Pancreas (tissue), 10 donors: ENCODE measurements at places on chromosomes 7 and 10. TPM values are rescaled to one million over a fixed set of nuclear protein-coding genes. Genes with fewer than 3 reads are reported as not detected.

GRCh38 chr7:90078921-90079320, 75.3 kb upstream of the STEAP1 start:
- no peaks in the 10 kb centered on the region for H3K36me3 ChIP-seq
- H3K27me3 ChIP-seq, result no peaks in the 10 kb centered on the region
- no peaks in the 10 kb centered on the region for H3K4me1 ChIP-seq
- no peak overlapping the region for H3K4me3 ChIP-seq

- no peak overlapping the region for H3K4me3 ChIP-seq
- H3K36me3 ChIP-seq, result no peaks in the 10 kb centered on the region
- no peaks in the 10 kb centered on the region for H3K27me3 ChIP-seq
- DNase-seq, result no peak
- H3K4me1 ChIP-seq, result no peaks in the 10 kb centered on the region
- no peak overlapping the region for H3K27ac ChIP-seq
Observed at GRCh38 chr10:119320981-119321380, 113.6 kb downstream of the GRK5 start.

DNA sequence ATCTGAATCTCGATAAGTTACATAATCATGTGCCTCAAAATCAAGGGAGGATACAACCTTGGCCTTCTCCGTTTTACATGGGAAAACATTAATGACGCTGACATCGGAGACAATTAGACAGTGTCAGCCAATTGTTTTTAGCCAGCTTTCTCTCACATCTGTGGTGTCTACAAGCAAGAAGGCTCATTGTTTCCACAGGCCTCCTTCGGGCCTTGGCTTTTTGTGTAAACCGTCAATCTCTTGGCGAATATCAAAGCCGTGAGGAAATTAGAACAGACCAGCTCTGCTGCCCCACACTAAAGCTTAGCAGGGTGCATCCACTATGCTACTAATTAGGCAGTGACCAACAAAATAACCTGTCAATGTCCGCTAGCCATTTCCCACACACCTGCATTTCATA, 43.2 kb downstream of the VAX1 start:
- no peak overlapping the region for H3K27ac ChIP-seq
- H3K4me1 ChIP-seq, result no peaks in the 10 kb centered on the region
- DNase-seq, result no peak
- H3K4me3 ChIP-seq, result no peak overlapping the region
- H3K36me3 ChIP-seq, result no peaks in the 10 kb centered on the region

DNA sequence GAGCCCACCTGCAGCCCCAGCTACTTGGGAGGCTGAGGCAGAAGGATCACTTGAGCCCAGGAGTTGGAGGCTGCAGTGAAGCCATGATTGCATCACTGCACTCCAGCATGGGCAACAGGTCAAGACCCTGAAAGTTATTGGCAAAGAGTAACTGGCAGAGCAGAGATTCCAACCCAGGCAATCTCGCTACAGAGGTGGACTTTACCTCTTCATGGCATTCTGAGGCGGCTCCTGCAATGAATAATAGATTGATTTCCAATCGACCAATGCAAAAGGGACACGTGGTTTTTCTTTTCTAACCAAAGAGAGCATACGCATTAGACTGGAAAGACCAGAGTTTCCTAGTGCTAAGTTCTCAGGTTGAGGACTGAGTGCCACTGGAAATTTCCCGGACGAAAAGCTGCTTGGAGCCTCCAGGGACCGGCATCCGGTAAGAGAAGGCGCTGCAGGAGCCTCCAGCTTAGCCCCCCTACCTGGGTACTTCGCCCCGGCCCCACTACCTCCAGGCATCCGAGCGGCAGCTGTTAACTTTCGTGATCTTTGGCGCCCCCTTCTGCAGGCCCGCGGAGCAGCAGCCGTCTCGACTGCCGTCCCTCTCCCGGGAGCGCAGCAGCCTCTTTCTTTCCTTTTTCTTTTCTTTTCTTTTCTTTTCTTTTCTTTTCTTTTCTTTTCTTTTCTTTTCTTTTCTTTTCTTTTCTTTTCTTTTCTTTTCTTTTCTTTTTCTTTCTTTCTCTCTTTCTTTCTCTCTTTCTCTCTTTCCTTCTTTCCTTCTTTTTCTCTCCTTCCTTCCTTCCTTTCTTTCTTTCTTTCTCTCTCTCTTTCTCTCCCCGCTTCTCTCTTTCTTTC, 4.1 kb downstream of the MBLAC1 start:
- H3K4me3 ChIP-seq, result peak overlapping the region; percentile 17
- peaks cover 10% of the 10 kb centered on the region for H3K4me1 ChIP-seq
- H3K27me3 ChIP-seq, result no peaks in the 10 kb centered on the region
- peak; percentile 94 for DNase-seq

The PDE1C gene
- total RNA-seq, result 2.5 TPM

The TMEM184A gene
- 25.6 TPM for total RNA-seq

The ZMIZ1 gene
- 45.0 TPM for total RNA-seq
